CD4-positive, alpha-beta T cell treated with Interferon alpha-2 for 1 hour (primary cell): ENCODE measurements at places on chromosomes 1 and 21.

- DNase-seq, result no peak
These were observed 35.7 kb downstream of the TTC39A start for GRCh38 chr1:51294566-51295184.

DNA sequence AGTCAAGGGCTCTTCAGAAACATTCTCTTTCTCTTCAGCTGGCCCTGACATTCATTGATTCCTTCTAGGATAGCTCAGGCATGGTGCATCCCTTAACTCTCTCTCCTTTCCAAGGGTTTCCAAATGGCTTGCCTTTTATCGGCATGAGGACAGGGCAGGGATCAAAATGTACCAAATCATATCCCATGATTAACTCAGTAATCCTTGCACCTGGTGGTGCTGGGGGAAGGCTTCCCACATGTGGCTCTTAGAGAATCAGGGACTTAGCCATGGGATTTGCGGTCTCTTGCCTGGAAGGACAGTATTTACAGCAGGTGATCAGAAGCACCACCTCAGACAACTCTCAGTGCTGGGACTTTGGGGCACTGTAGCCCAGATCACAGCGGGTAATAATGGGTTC lies 46.2 kb upstream of the EDEM3 start:
- DNase-seq, result no peak

DNA sequence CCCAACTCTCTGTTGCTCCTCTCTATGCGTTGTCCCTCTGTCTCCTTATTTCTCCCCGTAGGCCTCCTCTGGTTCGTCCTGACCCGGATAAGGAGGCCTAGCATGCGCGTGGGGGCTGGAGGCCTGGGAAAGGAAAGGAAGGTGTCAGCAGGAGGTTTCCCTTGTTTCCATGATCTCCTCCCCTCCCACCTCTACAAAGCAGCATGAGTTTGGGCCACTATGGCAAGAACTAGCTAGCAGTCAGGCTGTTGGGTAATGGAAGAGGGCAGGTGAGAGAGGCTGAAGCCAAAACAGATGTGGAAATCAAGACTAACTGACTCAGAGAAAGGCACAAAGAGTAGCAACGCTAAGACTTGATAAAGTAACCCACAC lies 687 bp upstream of the SEMA6C start:
- DNase-seq, result no peak

- no peak for DNase-seq
These were observed 28.4 kb downstream of the WDR26 start for GRCh38 chr1:224406216-224406615.

GRCh38 chr21:39099859-39100258 lies 83.4 kb downstream of the PSMG1 start:
- DNase-seq, result no peak
